Uterus (tissue), 4 donors: ENCODE measurements at places on chromosomes 5 and 9. TPM values are rescaled to one million over a fixed set of nuclear protein-coding genes. Genes with fewer than 3 reads are reported as not detected.

The HSPB3 gene
- not detected for total RNA-seq

The ESM1 gene
- total RNA-seq, result 0.70 TPM

The ADAMTS12 gene
- total RNA-seq, result 0.51 TPM

The ORM2 gene
- not detected for total RNA-seq

The LCN2 gene
- total RNA-seq, result 2.6 TPM

DNA sequence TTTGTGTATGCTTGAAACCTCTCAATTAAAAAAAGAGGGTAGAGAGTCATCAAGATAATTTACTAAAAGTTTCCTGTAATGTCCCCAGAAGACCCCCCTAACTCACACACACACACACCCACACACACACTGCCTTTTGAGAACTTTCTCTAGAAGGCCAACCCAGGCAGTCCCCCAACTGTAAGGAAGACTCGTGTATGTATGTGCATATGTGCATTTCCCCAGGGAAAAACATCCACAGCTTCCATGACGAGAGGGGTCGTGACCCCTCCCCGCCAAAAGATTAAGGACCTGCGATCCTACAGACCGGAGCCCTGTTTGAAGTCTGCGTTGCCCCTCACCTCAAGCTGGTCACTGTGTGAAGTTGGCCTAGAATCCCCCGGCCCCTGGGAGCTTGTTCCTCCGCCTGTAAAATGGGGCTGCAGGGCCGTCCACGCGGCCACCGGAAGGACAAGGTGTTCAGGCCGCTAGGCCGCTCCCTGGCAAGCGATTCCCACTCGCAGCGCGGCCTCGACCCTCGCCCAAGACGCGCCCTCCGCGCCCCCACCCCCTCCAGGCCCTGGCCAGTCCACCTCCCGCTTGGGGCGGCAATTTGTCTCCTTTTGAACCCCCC, 435 bp upstream of the CDX1 start:
- peak overlapping the region; percentile 71 for H3K27ac ChIP-seq
- H3K27me3 ChIP-seq, result no peaks in the 10 kb centered on the region
- H3K4me1 ChIP-seq, result no peaks in the 10 kb centered on the region

- no peak for DNase-seq
- H3K4me1 ChIP-seq, result no peaks in the 10 kb centered on the region
- no peaks in the 10 kb centered on the region for H3K27me3 ChIP-seq
- no peak overlapping the region for H3K4me3 ChIP-seq
- no peak overlapping the region for H3K27ac ChIP-seq
- no peaks in the 10 kb centered on the region for H3K36me3 ChIP-seq
Observed at GRCh38 chr9:137502008-137502911, 43.1 kb upstream of the NSMF start.

- H3K4me3 ChIP-seq, result no peak overlapping the region
- H3K36me3 ChIP-seq, result no peaks in the 10 kb centered on the region
- no peaks in the 10 kb centered on the region for H3K4me1 ChIP-seq
- no peak for DNase-seq
- H3K27me3 ChIP-seq, result no peaks in the 10 kb centered on the region
Observed at GRCh38 chr5:91787718-91788117, 404.6 kb upstream of the ARRDC3 start.

- no peaks in the 10 kb centered on the region for H3K27me3 ChIP-seq
- no peak overlapping the region for H3K27ac ChIP-seq
- H3K4me3 ChIP-seq, result no peak overlapping the region
- H3K36me3 ChIP-seq, result no peaks in the 10 kb centered on the region
- no peaks in the 10 kb centered on the region for H3K4me1 ChIP-seq
- no peak for DNase-seq
Observed at GRCh38 chr9:72476100-72476499, 45.3 kb upstream of the TMC1 start.

GRCh38 chr5:173499471-173500212, 116.8 kb downstream of the BOD1 start:
- H3K27me3 ChIP-seq, result no peaks in the 10 kb centered on the region
- no peak overlapping the region for H3K4me3 ChIP-seq
- H3K27ac ChIP-seq, result no peak overlapping the region
- no peak for DNase-seq
- no peaks in the 10 kb centered on the region for H3K4me1 ChIP-seq

- H3K27ac ChIP-seq, result no peak overlapping the region
- H3K27me3 ChIP-seq, result no peaks in the 10 kb centered on the region
- no peak for DNase-seq
- no peaks in the 10 kb centered on the region for H3K4me1 ChIP-seq
- H3K36me3 ChIP-seq, result no peaks in the 10 kb centered on the region
Observed at GRCh38 chr9:129370770-129371169, 192.7 kb upstream of the IER5L start.

DNA sequence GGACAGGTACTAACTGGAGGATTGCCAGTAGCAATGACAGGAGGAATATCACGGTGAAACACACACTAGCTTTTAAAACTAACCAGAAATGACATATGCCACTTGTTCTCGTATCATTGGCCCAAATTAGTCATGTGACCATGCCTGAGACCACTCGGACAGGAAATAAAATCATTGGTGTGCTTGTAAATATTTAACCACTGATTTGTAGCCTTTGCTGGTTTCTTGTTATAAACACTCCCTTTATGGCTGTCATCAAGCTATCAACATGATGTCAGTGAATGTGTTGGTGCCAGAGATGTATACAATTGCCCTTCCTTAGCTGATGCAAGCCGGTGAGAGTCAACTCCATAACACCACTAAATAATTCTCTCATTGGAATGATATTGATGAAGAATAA, 123.7 kb upstream of the ANKH start:
- no peaks in the 10 kb centered on the region for H3K27me3 ChIP-seq
- H3K4me1 ChIP-seq, result no peaks in the 10 kb centered on the region
- H3K27ac ChIP-seq, result no peak overlapping the region
- no peaks in the 10 kb centered on the region for H3K36me3 ChIP-seq
- no peak for DNase-seq

DNA sequence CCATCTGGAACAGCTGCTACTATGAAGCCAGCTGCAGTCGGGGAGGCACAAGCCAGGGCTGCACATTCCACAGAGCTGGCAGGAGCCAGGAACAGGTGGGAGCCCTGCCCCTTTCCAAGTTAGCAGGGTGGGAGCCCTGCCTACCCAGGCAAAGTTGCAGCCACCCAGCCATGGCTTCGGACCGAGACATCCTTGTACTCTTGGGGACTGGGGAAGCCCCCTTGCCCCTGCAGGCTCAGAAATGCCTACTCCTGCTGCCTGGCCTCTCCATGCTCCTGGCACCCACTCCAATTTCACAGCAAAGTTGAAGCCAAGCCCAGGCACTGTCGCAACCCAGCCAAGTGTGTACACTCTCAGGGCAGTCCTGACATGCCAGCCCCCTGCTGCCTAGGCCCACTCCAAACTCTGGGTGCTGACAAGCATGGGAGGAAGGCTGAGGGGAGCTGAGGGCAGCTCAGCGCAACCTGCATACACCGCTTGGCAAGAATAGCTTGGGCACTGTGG, 165.1 kb downstream of the RNF180 start:
- H3K4me1 ChIP-seq, result no peaks in the 10 kb centered on the region
- H3K4me3 ChIP-seq, result no peak overlapping the region
- no peak overlapping the region for H3K27ac ChIP-seq
- H3K27me3 ChIP-seq, result no peaks in the 10 kb centered on the region

- H3K27ac ChIP-seq, result no peak overlapping the region
- no peaks in the 10 kb centered on the region for H3K4me1 ChIP-seq
- H3K36me3 ChIP-seq, result no peaks in the 10 kb centered on the region
- no peak for DNase-seq
Observed at GRCh38 chr9:4927701-4928100, 57.4 kb upstream of the JAK2 start.

DNA sequence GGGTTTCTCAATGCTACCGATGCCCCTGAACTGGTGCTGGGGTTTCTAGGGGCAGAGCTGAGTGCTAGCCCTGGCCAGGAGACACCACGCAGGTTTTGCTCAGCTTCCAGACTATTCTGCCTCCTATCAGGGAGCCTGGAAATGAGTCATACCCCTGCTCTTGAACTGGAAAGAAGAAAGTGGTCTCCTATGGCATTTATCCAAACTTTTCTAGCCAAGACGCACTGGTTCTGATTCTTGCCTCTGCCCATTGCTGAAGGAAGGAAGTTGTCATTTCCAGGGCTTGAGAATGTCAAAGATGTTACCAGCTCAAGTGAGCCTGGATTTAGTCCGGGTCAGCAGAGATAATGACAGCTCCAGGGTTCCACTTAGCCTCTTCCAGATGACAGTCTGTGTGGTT, 561.9 kb downstream of the CDK5RAP2 start:
- H3K4me1 ChIP-seq, result no peaks in the 10 kb centered on the region
- H3K36me3 ChIP-seq, result no peaks in the 10 kb centered on the region
- no peak for DNase-seq
- H3K27me3 ChIP-seq, result no peaks in the 10 kb centered on the region
- no peak overlapping the region for H3K4me3 ChIP-seq
- no peak overlapping the region for H3K27ac ChIP-seq

- H3K27me3 ChIP-seq, result no peaks in the 10 kb centered on the region
- H3K27ac ChIP-seq, result no peak overlapping the region
Observed at GRCh38 chr5:172004824-172005237, 1.6 kb downstream of the FBXW11 start.

DNA sequence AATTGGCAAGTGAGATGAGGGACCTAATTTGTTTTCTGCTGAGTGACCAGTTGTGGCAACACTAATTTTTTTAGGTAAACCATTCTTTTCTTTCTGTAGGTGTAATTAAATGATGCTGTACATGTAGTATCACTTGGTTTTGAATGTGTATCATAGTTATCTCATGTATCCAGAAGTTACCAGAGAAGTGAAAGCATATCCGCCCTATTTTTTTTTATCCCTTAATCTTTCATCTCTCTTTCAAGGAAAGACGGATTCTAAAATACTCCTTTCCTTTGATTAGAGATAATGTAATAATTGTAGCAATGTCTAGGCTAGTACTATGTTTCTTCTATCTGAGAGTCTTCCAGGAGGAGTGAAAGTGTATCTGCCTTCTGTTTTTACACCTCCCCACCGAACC, 7.1 kb downstream of the KDM3B start:
- H3K36me3 ChIP-seq, result no peaks in the 10 kb centered on the region
- H3K27me3 ChIP-seq, result no peaks in the 10 kb centered on the region

- no peak overlapping the region for H3K27ac ChIP-seq
- no peaks in the 10 kb centered on the region for H3K36me3 ChIP-seq
- DNase-seq, result peak; percentile 28
- no peaks in the 10 kb centered on the region for H3K27me3 ChIP-seq
Observed at GRCh38 chr9:89878687-89879086, 273.9 kb downstream of the GADD45G start.
